ENCODE measurements at places on chromosomes 12 and 14.
A peak's percentile ranks its signal among the peaks of the same experiment; 100 is the strongest.

GRCh38 chr12:8037947-8038346, 5.4 kb downstream of the FOXJ2 start:
- DNase-seq = peak; percentile 74

- DNase-seq = peak; percentile 78
These were observed 250.9 kb upstream of the CRY1 start for GRCh38 chr12:107344035-107344808.

DNA sequence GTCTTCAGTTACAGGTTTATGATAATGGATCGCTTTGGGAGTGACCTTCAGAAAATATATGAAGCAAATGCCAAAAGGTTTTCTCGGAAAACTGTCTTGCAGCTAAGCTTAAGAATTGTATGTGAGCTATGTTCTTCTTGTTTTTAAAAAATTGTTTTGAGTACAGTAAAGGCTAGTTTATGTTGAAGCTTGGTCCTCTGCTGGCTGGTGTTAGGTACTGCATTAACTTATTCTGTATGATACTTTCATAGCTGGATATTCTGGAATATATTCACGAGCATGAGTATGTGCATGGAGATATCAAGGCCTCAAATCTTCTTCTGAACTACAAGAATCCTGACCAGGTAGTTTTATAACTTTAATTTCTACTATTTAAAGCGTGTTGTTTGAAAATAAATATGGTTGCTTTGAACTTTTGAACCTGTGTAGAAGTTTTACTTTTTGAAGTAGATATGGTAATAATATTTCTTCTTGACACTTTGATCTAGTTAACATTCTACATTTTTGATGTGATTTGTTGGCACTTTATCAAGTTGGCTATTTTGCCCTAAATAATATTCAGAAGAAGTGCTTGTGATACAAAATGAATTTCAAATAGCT, 55.7 kb downstream of the VRK1 start:
- DNase-seq = peak; percentile 61

DNA sequence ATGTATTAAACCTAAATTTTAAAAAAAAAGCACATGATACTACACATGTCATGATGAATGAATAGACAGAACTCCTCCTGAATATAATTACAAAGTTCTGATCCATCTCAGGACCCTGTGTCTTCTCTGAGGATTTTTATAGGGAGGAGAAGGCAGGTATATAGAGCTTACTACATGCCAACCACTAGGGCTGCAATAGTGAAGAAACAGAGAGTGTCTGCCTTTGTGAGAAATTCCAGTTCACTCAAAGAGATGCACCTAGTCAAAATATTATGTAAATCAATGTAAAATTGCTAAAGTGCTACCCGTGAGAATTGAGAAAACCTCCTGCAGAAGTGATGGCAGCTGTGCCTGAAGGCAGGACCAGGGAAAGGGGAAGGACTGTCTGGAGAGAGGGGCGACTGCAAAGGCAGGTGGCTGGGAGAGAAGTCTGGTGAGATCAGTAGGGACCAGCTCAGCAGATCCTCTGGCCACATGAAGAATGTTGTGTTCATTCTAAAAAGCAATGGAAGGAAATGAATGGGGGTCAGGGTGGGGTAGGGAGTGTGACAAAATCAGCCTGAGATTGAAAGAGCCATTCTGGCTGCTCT, 15.1 kb downstream of the ABHD4 start:
- no peak for DNase-seq

DNA sequence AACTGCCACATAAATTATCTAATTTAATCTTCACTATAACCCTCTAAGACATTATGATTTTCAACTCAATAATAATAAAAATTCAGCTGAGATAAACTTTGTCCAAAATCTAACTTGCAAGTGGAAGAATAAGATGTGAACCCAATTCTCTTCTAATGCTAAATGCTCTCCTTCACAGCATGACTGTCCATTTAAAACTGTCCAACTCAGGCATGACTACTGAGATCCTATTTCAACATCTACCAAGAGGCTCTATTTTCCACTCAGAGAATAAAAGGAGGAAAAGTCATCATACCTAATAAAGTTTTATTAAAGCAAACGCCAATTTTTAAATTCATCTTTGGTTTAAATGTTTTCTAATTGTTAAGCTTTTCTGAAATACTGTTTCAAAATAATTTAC, 183.6 kb downstream of the MED13L start:
- DNase-seq = no peak

DNA sequence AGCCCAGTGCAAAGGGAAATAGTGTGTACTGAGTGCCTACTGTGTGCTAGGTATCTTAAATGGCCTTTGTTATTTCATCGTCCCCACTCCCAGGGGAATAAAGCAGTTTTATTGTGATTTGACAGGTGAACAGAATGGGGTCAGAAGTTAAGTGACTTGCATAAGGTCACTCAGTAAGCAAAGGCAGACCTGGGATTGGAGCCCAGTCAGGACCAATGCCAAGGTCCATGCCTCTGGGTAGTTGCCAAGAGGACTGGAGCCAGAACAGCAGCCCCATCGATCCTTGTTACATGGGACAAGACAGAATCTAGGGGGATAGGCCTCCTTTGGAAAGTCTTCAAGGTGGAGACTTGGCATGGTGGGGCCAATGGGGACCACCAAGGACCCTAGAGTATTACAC, 227.4 kb upstream of the PWP1 start:
- DNase-seq = no peak

- DNase-seq = no peak
These were observed 1072.3 kb downstream of the FLRT2 start for GRCh38 chr14:86602263-86602662.

DNA sequence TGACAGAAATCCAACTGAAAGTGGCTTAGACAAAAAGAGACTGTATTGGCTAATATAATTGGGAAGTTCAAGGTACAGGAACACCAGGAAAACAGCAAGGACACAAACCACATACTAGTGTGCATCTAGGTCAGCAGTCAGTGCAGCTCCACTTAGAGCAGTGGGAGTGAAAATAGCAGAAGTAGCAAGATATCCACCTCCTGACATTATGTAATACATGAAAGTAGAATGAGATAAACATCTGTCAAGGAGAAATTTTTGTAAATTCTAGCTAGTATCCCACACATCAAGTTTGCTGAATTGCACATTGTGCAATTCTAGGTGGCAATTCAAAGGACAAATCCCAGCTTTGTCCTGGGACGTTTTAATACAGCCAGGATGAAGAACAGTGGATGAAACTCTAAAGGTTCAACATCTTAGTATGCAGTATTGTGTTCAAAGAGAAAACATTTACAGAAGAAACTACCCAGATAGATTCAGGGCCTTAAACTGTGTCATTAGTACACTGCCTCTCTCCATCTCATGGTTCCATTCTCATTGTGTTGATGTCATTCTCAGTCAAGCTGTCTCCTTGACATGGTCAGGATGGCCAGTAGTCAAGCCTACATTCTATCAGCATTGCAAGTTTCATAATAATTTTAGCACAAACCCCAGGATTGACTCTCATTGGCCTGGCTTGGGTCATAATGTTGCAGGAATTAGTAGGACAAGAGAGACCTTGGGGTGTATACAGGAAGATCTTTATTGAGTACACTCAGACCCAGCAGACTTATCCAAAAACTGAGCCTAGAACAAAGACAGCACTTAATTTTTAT, 56.8 kb downstream of the SDR9C7 start:
- no peak for DNase-seq

- no peak for DNase-seq
These were observed 8.0 kb downstream of the AQP6 start for GRCh38 chr12:49980501-49981349.

DNA sequence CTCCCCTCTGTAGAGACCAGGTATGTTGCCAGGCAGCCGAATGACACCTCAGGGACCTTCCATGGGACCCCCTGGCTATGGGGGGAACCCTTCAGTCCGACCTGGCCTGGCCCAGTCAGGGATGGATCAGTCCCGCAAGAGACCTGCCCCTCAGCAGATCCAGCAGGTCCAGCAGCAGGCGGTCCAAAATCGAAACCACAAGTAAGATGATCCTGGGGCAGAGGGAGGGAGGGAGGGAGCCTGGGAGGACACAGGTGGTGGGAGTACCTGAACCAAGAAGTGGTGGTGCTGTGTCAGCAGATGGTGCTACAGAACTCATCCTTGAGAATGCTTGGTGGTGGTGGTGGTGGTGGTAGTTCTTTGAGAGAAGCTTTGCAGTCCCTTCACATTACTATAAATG, 1.0 kb downstream of the SMARCD1 start:
- no peak for DNase-seq

GRCh38 chr12:40980427-40980961, 207.6 kb upstream of the PDZRN4 start:
- DNase-seq = no peak

DNA sequence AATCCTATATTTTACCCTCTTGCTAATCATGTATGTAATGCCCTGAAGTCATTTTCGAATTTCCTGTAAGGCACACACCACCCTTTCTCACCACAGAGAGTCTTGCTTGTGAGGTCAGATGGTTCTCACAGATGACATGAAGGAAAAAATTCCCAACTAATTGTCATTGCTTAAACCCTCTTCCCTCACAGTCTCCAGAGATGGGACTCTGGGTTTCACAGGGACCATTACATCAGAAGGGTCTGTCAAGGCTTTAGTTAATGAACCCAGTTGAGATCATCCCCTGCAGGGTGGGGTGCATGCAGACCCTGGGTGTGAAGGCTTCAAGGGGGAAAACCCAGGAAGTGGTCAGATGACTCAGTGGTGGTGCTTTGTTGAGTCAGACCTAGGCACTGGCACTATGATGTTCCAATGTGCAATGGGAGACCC, 229.6 kb downstream of the BCAT1 start:
- peak; percentile 76 for DNase-seq

- DNase-seq = no peak
These were observed 183.5 kb downstream of the PRKCH start for GRCh38 chr14:61504901-61505300.

DNA sequence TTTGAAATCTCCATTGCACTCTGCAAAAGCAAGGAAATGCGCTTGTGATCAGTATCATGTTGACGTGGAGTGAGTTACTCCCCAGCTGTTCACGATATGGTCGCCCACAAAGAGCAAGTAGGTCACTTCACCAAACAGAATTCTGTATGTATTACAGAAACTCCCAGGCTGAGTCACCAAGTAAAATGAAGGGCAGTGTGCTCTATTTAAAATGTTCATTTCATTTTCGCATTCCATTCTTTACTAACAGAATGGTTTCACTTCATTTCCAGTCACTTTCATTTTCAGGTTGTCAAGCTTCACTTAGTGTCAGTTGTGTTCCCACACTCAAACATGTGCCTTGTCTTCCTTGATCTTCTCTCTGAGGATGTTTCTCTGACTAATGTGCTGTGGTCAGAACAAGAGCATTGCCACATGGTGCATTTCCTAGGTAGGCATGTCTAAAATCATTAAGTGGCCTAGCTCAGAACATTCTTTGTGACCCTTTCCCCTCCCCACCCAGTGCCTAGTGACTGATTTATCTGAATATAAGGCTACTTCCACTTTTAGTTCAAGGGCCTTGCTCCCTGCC, 391.2 kb downstream of the RAD51B start:
- DNase-seq = peak; percentile 81

DNA sequence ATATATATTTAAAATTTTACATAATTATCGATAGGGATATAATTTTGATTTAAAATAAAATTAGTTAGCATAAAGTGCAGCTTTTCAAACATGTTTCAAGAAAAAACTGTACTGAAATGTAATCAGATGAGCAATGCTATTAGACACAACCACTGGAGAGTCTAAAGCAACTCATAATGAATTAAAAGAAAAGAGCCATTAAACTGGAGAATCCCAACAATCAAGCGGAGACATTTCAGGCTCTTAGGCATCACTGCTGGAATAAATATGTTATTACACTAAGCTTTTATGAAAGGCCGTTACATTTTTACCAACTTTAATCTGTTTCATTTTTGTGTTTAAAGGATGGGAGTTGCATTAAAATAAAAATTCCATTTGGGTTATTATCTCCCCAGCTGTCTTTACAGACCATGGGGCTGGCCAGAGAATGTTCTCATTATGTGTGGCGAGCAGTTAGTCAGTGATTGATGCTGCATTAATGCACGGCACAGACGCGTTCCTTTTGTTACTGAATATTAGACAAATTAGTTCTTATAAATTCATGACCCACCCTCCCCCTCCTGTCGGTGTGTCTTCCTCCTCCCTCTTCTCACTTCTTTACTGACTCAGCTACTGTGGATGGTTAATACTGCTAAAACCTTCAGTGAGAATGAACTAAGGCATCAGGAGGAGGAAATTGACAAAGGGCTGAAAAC, 156.8 kb downstream of the PDZRN4 start:
- DNase-seq = no peak

- no peak for DNase-seq
These were observed 43.1 kb downstream of the ALDH1L2 start for GRCh38 chr12:105041186-105041585.

DNA sequence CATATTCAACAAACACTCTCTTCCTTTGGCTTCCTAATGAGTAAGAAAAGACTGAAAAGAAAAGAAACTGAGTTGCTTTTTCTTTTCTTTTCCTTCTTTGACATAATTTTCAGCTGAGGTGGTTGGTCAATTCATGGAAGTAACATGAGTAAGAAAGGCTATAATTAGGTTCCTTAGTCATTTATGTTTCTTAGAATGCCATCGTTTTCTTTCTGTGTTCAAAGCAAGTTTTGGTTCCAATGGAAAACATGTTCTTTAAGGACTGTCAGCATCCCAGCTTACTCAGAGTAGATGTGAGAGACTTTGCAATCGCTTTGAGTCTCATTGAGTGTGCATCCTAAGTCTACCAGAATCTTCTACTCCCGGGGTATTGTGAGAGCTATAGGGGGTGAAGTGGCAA, 882.4 kb downstream of the DIO2 start:
- DNase-seq = no peak

GRCh38 chr14:55454264-55455002, 14.0 kb upstream of the TBPL2 start:
- peak; percentile 83 for DNase-seq

GRCh38 chr12:67512061-67512460, 136.5 kb upstream of the DYRK2 start:
- no peak for DNase-seq

Measured in epithelial cell of esophagus (primary cell).